ENCODE measurements at places on chromosomes 16 and 17.

- no peak for DNase-seq
Observed at GRCh38 chr17:6070913-6071511, 833 bp downstream of the WSCD1 start.

- DNase-seq, result no peak
Observed at GRCh38 chr17:67829331-67829730, 4.0 kb downstream of the BPTF start.

DNA sequence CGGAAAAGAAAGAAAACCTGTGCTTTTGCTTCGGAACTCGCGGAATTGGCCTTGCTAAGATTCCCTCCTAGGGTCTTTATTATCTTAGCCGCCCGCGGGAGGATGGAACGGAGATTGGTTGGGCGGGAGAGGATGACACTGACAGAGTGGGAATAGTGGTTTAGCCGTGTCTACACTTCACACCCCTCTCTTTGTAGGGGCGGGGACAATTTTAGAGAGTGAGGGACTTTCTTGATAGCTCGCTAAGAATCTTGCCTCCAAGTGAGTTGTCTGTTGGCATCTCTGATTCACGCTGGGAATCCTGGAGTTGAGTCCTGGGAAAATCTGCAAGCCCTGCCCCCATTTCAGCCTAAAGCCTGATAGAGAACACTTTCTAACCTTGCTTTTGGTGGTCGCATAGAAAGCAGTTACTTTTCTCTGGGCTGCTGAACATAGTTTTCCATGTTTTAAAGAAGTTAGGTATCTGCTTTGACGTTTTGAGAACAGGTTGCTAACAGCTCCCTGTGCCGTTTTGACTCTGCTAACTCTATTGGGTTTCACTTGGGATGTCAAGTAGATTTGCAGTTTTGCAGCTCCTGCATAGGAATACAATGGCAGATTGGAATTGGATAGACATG, 697 bp downstream of the NOL11 start:
- peak; percentile 34 for DNase-seq

DNA sequence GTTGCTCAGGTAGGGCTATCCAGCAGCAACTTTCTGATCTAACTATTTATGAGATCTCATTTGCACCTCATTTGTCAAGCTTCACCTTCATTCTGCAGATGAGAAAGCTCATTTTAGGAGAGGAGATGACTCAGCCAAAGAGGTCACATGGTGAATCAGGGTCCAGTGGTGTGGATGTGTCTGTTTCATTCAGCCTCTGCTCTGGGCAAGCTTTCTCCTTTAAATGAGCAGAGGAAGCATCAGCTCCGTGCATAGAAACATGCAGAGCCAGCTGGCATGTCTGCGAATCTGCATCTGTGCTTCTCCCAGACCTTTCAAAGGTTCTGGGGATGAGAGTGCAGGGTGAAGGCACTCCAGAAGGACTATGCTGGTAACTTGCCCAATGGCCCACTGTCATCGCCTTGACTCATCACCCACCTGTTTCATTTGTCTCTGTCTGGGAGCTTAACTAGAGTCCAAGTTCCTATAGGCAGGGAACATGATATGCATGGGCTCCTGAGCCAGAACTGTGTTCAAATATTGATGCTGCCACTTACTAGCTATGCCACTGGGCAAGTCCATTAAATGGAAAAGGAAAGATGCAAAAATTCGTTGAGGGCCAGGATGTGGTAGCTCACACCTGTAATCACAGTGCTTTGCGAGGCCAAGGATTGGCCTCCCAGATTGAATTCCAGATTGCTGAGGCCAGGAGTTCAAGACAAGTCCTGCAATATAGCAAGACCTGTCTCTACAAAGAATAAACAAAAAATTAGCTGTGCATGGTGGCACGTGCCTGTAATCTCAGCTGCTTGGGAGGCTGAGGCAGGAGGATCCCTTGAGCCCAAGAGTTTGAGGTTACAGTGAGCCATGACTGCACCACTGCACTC, 67.1 kb upstream of the NLK start:
- DNase-seq, result no peak

DNA sequence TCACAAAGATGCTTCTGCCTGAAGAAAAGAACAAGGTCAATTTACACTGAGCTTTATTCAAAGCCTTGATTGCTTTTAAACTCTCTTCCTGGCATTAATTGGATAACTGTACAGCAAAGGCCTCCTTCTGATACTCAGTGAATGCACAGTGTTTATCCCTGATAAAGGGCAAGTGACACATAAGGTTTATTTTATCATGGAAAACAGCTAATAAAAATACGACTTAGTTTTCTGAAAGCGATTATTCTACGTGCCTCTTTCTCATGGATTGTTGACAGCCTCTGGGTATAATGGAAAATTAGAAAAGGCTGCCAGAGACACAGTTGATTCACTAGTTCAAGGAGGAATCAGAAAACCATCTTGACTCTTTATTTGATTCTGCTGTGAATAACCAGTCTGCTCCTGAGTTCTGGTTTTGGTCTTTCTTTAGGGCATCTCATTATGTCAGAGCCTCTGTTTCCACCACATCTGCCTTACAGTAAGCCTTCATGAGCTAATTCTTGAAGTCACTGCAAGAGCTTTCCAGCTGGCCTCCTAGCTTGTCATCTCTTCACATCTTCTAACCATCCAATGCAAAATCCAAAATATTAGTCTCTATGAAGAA, 212.9 kb downstream of the CNTNAP4 start:
- peak; percentile 55 for DNase-seq

DNA sequence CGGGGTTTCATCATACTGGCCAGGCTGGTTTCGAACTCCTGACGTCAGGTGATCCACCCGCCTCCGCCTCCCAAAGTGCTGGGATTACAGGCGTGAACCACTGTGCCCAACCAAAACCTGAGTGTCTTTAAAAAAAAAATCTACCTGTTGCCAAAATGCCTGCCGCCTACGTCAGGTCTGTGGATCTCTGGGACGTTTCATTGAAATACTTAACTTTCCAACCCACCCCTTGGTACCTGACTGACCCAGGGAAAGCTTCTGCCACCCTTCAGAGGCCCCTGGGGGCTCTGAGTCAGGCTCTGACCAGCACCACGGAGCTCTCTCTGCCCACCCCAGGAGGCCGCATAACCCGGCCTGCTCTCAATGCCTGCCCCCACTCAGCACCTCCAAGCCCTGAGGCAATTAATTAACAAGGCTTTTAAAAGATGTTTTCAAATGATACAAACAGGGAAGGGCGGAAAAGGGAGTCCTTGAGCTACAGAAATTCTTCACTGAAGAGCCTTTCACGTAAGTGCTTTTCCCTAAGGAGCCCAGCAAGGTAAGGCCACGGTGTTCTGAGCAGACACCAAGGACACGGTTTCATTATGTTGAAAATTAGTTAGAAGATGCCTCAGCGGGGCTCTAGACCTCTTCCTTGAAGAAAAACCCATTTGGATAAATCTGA, 29.3 kb upstream of the GSG1L start:
- no peak for DNase-seq

DNA sequence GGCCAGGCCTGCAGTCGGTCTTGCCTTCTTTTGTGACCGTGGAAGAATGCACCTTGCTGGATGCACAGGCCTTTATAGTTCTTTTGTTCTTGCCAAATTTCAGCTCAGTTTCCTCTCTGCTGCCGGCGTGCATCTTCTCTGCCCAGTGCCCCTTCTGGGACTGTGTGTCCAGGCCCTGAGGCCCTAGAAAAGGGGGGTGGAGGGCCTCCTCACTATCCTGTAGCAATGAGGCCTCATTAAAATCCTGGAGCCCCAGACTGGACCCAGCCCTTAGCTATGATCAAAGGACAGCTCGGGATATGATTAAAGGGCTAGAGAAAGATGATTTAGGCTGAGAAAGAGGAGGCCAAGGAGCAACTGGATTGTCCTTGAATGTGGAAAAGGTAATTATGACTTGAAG, 229.8 kb downstream of the SEC14L1 start:
- DNase-seq, result no peak

DNA sequence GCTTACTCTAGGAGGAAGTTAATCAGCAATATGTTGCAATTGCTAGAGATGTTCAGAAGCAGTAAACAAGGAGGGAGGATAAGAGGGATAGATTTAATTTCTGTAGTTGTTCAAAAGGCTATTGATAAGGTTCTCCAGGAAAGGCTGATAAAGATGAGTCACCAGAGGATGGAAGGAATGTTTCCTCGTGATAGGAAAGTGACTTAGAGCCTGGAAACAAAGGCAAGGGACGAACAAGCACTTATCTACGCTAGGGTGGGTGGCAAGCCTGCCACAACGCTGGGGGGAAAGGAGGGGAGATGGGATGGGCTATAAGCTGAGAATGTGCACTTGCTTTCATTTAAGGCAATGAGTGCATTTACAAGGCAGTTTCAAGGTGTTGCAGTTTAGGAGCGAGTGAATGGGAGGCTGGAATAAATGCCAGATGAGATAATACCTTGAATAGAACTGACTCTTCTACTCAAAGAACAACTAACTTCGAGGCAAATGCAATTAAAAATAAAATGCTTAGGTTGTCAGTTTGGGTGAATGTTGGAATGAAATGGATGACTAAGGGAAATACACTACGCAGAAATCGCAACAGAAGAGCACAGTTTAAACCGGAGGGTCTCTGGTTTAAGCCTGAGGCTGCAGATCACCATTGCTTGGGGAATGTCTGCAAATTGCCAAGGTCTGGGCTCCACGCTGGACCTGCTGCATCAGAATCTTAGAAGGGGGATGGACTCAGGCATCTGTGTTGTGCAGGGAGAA, 76.0 kb upstream of the RBBP6 start:
- DNase-seq, result no peak

DNA sequence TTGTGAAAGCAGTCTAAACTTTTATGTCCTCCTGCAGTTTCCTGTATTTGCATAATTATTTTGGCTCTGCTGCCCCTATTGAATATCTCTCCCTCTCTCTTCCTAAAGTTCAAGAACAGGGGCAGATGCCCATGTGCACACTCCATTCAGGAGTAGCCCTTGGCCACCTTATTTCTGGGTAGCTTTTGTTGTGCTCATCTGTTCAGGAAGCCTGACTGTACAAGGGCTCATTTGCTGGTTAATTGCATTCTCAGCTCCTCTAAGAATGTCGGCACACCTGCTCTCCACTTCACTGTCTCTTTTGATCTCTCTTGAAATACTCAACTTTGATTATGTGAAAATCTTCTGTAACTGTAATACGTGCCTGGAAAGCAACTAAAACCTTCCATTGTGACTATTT, 1378.8 kb upstream of the CDH8 start:
- DNase-seq, result no peak

- peak; percentile 24 for DNase-seq
Observed at GRCh38 chr17:67386965-67387551, 10.0 kb downstream of the PITPNC1 start.

DNA sequence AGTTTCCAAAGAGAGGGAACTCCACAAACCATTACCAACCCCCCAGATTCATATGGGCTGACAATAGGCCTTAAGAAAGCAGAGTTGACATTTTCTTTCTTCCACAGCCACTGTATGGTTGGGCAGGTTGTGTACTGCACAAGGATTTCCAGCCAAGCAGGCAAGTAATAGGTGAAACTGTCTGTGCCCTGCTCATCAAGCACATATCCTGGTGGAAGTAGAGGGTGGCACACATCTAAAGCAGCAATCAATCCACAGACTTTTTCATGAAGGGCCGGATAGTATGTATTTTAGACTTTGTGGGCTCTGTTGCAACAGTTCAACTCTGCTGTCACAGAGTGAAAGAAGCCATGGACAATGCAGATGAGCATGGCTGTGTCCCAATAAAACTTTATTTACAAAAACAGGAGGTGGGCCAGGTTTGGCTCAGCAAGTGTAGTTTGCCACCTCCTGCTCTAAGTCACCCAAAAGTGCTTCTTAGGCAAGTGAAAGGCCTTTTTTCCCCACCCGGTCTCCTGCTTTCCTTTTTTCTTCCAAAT, 63.4 kb downstream of the SNX20 start:
- DNase-seq, result no peak

- DNase-seq, result no peak
Observed at GRCh38 chr16:86490859-86491639, 19.3 kb upstream of the FOXF1 start.

DNA sequence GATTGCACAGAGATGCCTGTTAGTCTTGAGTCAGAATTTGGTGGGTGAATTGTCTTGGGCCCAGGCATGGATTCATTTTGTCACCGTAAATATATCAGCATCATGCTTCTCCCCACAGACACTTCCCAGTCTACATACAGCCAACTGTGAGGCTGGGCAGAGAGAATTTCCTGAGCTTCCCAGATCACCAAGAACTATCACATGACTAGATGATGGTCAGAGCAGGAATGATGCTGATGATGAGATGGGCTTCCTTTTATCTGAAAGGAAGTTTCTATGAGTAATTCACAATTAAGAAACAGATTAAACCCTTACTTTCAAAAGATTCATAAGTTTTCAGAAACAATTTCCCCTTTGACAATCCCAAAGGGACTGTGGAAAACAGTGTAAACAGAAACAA, 323 bp upstream of the KRTAP9-9 start:
- DNase-seq, result no peak

GRCh38 chr17:74618451-74618850, 5.1 kb downstream of the CD300E start:
- DNase-seq, result no peak

- no peak for DNase-seq
Observed at GRCh38 chr16:47156680-47157215, 13.0 kb upstream of the NETO2 start.

DNA sequence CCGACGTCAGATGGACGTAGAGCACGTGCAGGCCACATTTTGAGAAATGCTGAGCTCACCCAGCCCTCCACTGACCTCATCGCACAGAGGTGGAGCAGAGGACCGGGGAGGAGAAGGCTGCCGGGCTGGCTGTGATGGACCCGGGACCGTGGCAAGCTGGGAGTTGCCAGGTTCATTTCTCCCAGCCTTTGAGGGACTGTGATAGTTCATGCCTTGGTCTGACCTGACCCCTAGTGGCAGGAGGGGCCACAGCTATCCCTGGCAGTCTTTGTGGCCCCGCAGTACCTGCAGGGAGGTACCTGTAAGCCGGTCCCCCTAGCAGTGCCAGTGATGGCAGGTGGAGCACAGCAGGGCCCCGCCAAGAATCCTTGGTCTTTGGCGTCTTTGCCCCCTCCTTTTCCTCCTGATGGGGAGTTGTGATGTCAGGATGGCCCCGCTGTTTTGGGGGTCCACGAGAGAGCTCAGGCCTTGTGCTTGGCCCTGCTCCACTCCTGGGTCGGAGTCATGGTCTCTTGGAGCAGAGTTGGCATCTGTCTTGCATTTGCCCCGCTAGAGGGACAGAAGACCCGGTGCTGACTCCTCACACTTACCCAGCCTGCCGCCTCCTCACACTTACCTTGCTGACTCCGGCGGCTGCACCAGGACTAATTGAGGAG, 50.4 kb downstream of the OR1D5 start:
- DNase-seq, result peak; percentile 72

DNA sequence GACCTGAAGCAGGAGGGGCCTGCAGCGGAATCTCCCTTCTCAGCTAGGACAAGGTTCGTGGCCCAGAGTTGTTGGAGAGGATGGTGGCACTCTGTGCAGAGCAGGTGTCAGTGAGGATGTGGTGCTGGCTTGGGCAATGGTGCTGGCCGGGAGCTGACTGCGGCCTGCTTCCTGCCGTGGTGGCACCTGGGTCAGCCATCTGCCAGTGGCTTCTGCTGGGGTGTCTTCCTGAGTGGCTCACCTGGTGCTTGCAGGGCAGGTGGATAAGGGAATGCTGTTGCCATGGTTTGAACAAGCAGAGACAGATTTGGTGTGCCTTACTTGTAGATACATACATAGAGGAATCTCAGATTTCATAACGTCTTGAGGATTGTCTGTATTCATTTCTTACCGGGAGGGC, 69.6 kb downstream of the SEC14L1 start:
- no peak for DNase-seq
